ENCODE measurements at places on chromosomes 5 and 9.
A peak's percentile ranks its signal among the peaks of the same experiment; 100 is the strongest.

DNA sequence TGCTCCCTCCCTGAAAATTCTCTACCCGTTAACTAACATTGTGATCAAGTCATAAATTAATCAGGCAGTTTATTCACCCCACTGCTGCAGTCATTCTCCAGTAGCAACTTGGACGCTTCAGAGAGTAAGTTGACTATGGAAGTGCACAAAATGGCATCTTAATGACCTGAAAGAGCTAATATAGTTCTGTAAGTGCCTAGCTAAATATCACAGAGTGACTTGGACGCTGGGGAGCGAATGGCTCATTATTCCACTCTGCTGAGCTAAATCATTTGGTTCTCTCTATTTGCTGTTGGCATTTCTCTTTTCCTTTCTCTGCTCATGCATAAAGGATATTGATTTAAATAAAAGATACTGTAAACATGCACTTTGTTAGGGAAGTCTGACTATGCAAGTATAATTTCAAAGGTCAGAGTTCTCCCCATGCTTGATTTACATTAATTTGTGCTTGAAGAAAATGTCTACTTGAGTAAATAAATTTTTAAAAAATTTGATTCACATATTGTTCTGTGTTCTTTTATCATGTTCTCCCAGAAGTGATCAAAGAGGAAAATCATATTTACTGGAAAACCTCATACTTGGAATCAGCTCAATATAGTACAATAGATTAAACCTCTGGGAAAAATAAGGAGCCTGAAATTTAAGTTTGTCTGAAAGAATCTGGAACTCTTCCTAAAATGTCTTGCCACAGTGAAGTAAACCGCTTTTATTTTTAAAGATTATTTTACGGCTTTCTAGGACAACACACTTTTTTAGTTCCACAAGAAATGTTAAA is 169.5 kb upstream of the HAPLN1 start:
- DNase-seq = no peak

- DNase-seq = no peak
Measured at GRCh38 chr9:69081261-69081660, 45.7 kb downstream of the FXN start.

- no peak for DNase-seq
Measured at GRCh38 chr9:27337833-27338526, 41.0 kb upstream of the EQTN start.

- DNase-seq = no peak
Measured at GRCh38 chr9:72996684-72997314, 43.9 kb upstream of the ALDH1A1 start.

GRCh38 chr5:5128766-5129165 is 11.4 kb upstream of the ADAMTS16 start:
- no peak for DNase-seq

DNA sequence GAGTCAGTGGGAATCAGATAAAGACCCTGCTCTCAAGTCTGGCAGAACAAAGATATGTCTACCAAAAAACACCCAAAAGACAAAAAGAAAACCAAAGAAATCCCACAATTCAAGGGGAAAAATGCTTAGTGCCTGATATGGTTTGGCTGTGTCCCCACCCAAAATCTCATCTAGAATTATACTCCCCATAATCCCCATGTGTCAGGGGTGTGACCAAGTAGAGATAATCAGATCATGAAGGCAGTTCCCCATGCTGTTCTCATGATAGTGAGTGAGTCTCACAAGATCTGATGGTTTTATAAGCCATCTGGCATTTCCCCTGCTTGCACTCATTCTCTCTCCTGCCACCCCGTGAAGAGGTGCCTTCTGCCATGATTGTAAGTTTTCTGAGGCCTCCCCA is 13.4 kb downstream of the FBXO10 start:
- no peak for DNase-seq

GRCh38 chr5:134437340-134437846 is 25.7 kb upstream of the CDKN2AIPNL start:
- DNase-seq = no peak

DNA sequence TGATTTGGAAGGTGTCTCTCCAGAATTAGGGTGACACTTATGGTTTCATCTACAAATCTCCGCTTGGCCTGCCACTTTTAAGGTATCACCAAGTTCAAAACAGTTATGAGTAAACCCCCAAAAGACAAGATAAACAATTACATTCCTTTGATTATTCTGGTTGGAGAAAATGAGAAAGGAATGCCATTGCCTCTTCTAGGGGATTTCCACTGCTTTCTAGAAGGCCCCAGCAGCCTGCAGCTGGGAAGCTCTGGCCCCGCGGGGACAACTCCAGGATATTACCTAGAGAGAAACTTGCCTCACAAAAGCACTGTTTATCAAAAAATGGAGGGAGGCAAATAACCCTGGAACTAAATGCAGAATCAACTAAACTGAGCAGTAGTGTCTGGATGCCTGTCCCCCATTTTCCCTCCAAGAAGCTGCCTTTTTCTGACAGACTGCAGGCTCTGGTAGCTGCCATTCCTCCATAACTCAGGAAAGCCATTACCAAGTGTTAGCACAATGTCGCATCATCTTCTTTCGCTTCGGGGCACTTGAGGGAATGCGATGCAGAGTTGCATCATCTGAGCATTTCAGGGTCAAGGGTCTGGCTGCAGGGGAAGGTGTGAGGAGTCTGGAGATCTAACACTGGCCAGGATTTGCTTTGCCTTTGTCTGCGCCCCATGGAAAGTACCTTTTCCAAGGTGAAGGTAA is 71.5 kb upstream of the PLPP6 start:
- DNase-seq = no peak

GRCh38 chr5:169631360-169631759 is 5.7 kb upstream of the DOCK2 start:
- DNase-seq = no peak

DNA sequence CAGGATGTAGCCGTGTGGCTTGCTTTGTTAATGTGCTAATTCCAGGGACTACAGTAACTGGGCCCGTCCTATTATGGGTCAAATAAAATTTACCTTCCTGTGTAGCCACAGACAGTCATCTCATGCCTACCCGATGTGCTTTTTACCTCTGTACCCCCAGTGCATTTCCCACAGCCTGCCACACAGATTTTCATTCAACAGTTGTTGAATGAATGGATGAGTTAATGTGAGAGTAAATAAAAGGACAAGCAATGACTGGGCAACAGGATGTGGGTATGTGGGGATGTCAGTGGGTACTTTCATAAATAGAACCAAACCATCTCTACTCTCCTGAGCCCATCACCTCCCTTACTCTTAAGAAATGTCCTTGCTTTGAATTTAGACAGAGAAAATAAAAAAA is 441.2 kb upstream of the ZNF462 start:
- DNase-seq = no peak

DNA sequence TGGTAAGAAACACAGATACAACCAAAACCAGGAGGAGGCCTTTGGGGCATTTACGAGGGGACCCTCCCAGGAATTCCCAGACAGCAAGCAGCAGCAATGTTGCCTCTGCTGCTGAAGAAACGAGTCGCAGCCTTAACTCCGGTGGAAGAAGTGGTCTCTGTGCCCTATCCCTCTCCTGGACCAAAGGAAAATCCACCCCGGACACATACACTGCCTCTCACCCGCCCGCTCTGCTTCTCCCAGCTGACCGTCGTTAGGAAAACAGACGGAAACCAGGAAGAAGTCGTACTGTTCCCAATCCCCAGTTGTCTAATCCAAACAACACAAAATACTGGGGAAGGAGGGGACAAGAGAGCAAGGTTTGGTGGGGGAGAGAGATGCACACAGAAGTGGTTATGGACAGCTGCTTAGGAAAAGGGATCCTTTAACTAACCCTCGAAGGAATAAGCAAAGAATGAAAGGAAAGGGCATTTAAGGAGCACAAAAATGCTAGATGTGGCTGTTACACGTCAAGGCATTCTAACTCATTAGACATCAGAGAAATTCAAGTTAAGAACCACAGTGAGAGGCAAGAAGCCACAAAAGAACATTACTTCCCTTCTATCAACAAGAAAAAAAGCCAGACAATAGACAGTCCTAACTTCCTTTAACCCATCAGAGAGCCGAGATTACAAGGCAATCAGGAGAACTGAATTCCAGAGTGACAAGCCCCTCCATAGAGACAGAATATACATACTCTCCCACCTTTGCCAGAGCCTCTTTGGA is 71.9 kb downstream of the ACTL7B start:
- no peak for DNase-seq

- DNase-seq = no peak
Measured at GRCh38 chr9:99867968-99868367, 38.5 kb upstream of the STX17 start.

GRCh38 chr9:108803428-108804065 is 52.2 kb downstream of the ACTL7B start:
- no peak for DNase-seq

GRCh38 chr5:71740015-71740753 is 21.1 kb downstream of the CARTPT start:
- DNase-seq = no peak

DNA sequence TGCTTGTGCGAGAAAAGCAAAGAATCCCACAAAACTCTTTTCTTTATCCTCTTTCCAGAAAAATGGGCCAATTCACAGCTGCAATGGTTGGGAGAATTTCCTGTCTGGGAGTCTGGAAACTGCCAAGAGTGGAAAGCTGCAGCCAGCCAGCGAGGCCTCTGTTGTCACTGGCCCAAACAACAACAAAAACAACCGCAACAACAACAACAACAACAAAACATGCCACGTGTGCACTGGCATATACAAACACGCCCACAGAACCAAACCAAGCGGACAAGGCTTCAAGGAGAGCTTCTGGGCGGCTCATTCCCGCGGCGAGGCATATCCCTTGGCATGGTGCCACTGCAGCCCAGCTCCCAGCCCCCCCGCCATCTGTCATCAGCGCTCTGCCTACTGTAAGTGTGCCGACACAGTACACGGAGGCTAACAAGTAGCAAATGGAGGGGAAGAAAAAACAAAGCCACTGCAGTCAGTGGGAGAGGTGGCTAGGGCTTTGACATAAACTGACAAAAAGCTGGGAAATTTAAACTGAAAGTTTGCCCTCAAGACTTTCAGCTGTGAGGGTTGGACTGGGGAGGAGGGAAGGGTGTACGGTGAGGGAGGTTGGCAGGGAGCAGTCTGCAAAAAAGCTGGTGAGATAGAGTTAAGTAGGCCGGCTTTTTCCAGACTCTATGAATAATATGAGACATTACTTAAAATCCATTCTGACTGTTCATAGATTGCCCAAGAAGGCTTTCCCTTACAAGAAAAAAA is 165.0 kb upstream of the ZNF462 start:
- no peak for DNase-seq

- no peak for DNase-seq
Measured at GRCh38 chr5:158051036-158051435, 192.1 kb upstream of the CLINT1 start.

GRCh38 chr5:157189223-157189622 is 8.6 kb downstream of the ITK start:
- no peak for DNase-seq

- DNase-seq = no peak
Measured at GRCh38 chr5:32494827-32495226, 50.3 kb upstream of the ZFR start.

DNA sequence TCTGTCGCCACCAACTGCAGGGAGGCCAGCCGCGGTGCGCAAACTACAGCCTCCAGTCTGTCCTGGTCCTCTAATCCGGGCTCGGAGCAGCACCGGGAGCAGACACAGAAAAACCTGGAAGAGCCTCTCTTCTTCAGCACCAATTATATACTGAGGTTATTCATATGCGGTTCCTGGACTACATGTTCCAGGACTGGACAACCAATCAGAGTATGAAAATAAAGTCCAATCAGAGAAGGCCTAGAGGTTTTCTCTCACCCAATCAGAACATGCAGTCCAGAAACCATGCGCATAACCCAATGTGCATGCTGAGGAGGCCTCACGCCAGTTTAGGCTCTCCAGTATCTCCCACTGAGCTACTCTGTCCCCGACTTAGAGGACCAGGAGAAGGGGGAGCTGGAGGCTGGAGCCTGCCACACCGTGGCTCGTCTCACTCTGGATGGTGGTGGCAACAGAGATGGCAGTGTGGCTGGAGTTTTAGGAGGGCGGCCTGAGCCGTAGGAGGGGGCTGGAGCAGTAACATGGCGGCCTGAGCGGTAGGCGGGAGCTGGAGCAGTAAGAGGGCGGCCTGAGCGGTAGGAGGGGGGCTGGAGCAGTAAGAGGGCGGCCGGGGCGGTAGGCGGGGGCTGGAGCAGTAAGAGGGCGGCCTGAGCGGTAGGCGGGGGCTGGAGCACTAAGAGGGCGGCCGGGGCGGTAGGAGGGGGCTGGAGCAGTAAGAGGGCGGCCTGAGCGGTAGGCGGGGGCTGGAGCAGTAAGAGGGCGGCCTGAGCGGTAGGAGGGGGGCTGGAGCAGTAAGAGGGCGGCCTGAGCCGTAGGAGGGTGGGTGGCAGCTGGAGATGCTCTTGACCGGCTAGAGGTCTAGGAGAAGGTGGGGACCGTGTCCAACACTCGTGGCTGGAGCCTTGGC is 20.4 kb upstream of the TRIM52 start:
- DNase-seq = no peak

GRCh38 chr5:80326468-80326867 is 6.7 kb downstream of the SPZ1 start:
- DNase-seq = no peak

- DNase-seq = no peak
Measured at GRCh38 chr9:20178197-20178596, 389.4 kb upstream of the SLC24A2 start.

GRCh38 chr9:122158202-122158601 is 1.4 kb downstream of the NDUFA8 start:
- peak; percentile 32 for DNase-seq

GRCh38 chr5:33271606-33272005 is 169.2 kb upstream of the TARS1 start:
- no peak for DNase-seq

- no peak for DNase-seq
Measured at GRCh38 chr5:103126557-103126956, 6.5 kb downstream of the PPIP5K2 start.

- no peak for DNase-seq
Measured at GRCh38 chr5:6361101-6361500, 17.2 kb downstream of the MED10 start.

DNA sequence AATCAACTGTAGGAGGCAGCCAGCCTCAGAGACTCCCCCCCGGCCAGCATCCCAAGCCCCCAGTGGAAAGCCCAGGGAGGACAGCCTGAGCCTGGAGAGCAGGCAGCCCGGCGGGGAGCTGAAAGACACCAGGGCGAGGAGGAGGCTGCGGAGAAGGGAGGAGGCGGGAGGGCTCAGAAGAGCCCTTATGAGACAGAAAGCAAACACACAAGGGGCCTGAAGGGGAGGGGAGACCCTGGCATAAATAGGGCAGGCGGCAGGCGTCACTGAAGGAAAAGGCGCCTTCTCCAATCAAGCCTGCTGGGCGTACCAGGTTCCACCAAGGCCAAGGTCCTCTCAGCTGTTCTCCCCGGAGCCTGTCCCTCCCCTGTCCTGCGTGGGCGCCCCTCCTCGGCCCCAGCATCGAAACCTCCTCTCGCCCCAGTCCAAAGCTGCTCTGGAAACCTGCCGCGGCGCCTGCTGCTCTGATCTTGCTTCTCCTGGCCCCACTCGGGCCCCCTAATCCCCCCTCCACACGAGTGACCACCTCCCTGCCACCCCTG is 1.3 kb downstream of the SLC9A3 start:
- DNase-seq = no peak
